ENCODE measurements at places on chromosomes 5 and 9. TPM values are rescaled to one million over a fixed set of nuclear protein-coding genes. Genes with fewer than 3 reads are reported as not detected.

DNA sequence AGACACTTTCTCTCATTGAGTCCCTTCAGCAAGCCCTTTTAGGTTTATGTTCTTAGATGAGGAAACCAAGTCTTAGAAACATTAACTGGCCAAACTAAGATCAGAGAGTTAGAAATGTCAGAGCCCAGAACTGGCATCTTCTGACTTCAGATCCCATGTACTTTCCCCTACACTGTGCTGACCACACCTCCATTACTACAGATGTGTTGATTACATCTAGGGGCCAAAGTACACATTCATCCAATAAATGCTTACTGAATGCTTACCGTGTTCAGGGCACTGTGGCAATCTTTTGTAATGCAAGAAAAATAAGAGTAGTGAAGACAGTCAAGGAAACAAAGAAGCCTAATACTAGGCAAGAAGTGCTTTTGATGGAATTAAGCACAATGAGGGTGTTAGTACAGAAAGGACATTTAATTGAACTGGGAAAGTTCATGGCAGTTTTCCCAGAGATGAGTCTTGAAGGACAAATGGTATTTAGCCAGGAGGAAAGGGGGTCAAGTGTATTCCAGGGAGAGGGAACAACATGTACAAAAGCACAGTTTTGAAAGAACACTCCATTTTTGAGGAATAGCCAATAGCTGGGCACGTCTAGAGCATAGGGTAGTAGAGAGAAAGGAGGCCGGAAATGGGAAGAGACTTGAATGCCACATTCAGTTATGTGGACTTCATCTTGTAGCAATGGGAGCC is 89.7 kb upstream of the CDKN2B start:
- no peak for DNase-seq

DNA sequence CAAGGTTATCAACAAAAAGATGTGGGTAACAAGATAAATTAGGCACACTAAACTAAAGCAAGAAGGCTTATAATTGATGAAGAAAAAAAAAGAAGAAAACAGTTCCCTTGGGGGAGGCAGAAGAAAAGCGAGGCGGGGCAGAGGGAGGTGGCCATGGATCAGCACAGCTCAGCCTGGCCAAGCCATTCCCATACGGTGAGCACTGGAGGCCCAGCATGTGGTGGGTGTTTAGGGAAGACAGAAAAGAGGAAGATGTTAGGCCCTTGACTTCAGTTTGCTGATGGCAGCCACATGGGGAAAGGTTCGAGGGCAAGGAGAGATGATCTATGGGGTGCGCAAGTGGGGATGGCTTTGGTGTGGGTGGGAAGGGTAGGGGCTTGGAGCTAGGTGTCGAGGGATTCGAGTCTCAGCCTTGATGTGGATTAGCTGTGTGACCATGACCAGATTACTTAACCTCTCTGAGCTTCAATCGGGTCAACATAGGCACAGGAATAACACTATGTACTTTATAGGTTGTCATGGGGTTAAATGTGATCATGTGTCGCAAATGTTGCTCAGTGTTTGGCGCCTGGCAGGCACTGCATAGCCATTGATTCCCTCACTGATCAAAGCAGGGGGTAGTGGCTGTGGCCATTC is 10.3 kb upstream of the STC2 start:
- DNase-seq, result no peak

GRCh38 chr9:91360551-91361290 is 997 bp downstream of the AUH start:
- peak; percentile 40 for DNase-seq

- DNase-seq, result no peak
These were observed 354.8 kb downstream of the NTRK2 start for GRCh38 chr9:85024374-85024773.

- no peak for DNase-seq
These were observed 102.5 kb downstream of the OTULIN start for GRCh38 chr5:14767053-14767452.

DNA sequence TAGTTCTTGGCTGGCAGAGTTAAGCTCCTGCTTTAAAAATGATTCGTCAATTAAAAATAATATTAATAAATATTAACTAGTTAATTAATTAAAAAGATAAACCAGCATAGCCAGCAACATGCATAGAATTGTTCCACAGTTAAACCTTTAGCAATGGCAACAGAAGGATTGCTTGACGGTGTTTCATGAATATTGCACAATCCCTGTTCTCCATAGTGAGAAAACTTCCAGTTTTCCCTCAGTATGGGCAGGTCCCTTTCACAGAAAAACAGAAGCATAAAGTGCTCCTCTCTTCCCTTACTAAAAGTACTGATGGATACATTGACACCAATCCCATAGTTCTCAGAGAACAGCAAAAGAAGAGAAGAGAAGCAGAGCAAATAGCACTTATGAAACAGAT is 71.4 kb upstream of the CAST start:
- DNase-seq, result no peak

DNA sequence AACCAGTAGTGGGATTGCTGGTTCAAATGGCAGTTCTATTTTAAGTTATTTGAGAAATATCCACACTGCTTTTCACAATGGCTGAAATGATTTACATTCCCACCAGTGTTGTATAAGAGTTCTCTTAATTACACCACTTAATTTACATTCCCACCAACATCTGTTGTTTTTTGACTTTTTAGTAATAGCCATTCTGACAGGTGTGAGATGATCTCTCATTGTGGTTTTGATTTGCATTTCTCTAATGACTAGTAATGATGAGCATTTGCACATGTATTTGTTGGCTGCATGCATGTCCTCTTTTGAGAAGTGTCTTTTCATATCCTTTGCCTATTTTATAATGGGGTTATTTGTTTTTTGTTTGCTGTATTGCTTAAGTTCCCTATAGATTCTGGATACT is 688.3 kb downstream of the PRR16 start:
- no peak for DNase-seq

DNA sequence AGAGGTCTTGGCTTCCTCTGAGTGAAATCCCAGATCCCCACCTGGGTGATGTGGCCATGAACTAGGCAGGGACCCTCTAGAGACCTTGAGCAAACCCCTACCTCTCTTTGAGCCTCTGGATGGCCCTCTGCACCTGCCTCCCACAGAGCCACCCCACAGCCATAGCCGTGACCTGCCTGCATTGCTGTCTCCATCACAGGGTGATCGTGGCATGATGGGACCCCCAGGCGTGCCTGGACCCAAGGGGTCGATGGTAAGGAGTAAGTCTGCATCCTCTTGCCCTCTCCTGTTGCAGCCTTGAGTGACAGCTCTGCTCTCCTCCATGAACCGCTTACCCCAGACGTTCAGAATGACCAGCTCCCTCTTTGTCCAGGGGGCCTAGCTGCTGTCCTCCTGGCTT is 70.5 kb upstream of the ORM1 start:
- no peak for DNase-seq

- DNase-seq, result no peak
These were observed 221.9 kb downstream of the TLR4 start for GRCh38 chr9:117926031-117926658.

DNA sequence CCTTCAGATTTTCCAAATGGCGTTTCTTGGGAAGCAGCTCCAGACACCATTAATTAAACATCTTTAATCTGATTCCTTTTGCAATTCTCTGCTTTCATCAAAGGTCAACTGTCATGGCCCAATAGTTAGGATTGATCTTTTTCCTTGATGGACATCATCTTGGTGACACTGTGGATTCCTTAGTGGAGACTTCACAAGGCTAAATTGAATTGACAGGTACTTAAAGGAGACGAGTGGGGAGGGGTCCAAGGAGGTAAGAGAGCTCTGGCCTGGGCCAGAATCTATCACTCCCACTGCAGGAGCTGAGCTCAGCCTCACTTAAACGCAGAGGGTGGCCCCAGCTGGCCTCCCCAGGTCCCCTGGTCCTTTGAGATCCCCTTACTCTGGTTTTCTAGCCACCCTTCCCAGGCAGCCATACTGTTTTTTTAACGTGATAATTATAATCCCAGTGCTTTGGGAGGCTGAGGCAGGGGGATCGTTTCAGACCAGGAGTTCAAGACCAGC is 9.9 kb upstream of the HMCN2 start:
- no peak for DNase-seq

DNA sequence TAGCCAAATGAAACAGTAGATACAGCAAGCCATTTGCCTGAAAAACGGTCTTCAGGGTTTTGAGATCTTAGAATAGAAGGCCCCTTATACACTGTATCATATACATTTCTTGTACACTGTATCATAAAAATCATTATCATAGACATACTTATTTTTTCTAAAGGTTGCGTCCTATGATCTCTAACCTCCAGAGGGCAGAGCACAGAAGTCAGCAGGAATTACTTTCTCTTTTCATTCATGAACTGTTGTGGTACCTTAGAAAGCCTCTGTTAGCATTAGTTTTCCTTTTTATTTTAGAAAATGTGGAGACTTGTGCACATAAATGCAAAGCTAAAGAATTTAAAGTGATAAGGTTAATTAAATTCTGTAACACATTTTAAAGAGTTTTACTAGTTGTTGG is 115.4 kb downstream of the OXCT1 start:
- DNase-seq, result no peak

DNA sequence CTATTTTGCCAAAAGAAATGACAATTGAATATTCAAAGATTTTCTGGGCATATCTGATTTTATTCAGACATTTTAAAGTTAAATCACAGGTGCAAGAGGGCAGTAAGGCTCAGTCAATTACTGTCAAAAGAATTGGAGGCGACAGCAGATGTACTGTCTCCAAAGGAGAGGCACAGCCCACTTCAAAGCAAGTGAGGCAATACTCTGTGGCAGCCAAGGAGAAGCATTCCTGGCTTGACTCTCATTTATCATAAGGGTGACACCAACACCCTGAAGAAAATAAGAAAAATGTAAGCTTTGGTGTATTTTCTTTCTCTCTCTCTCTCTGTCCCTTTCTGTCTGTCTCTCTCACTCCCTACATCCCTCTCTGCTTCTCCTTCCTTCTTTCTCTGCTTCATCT is 93.3 kb downstream of the SVEP1 start:
- no peak for DNase-seq

GRCh38 chr5:1016036-1016435 is 7.4 kb downstream of the NKD2 start:
- no peak for DNase-seq

ANKRD34B gene
- polyA plus RNA-seq, result not detected

DENND4C gene
- polyA plus RNA-seq, result 14.0 TPM

TRPM3 gene
- polyA plus RNA-seq, result not detected

NEURL1B gene
- 0.06 TPM for polyA plus RNA-seq

SLC9A3 gene
- 1.2 TPM for polyA plus RNA-seq

PKN3 gene
- 1.4 TPM for polyA plus RNA-seq

Measured in B cell (primary cell).